Large intestine (tissue), 12 donors: ENCODE measurements at places on chromosomes 4 and X.

DNA sequence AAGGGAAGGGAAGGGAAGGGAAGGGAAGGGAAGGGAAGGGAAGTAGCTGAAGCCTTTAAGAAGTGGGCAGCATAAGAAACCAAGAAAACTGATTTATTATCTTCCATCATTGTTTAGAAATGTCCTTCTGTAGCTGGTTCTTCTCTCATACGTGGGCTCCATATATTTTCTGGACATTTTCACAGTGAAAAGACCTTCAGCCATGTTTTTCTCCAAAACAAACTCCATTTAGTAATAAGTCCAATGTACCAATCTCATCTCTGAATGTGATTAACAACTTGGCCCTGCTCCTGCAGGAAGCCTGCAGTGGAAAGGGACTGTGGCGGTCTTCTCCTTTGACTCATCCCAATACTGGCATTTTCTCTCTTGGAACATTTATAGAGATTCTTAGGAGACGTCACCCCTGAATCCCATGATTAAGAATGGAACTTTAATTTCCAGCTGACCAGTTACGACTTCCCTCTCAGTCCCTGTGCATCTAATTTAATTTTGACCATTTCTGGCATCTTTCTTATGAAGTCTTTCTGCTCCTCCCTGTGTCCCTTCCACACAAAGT is 96.6 kb upstream of the GUCY1A1 start:
- DNase-seq: no peak

DNA sequence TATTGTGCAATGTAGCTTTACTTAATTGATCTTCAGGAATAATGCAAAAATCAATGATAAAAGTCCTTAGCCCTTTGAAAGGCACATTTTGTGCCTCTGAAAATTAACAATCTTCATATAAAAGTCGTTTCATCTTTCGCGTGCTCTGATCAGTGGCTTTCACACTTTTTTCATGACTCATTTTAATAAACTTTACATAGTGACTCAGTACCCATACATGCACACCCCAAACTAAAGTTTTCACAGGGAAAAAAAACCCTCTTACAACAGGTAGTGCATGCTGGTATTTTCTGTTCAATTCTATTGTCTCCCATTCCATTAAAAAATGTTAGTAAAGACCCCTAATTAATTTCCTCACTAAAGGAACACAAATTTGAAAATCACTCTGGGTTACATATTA is 21.5 kb downstream of the RWDD4 start:
- no peak for DNase-seq

DNA sequence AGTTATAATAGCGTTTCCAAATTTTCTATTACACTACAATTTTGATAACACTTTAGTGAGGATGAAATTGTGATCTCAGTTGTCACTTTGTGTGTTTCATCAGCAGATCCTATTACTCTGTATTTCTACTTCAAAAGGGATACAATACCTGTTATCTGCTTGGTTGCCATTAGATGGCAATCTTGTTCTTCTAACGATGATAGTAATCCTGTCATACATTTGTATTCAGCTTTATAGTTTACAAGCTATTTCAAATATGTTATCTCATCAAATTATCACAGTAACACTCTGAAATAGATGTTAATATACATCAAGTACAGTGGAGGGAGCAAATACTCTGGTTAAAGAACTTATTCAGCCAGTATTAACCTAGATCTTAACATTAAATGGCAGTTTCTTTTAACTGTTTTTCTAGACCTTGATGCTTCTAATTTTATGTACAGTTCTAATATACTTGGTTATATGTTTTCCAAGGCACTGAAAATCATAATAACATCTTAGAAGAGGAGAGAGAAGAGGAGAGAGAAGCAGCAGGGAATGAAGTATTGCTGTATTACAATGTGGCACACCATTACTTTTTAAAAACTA is 292.0 kb downstream of the CCSER1 start:
- DNase-seq: peak; percentile 1

DNA sequence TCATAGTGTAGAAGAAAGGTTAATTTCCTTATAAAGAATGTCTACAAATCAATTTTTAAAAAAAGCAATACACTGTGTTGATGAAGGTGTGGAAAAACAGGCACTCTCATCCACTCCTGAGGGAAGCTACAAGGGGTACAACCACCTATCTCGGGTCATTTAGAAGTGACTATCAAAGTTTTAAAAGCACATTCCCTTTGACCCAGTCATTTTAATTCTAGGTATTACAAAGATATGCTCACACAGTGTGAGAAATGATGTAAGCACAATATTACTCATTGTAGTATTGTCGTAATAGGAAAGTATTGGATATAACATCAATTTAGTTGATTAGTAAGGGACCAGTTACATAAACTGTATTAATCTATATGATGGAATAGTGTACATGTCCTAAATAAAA is 7.4 kb upstream of the HCCS start:
- DNase-seq: no peak

GRCh38 chrX:10677490-10677889 is 57.1 kb upstream of the MID1 start:
- DNase-seq: no peak

- DNase-seq: no peak
Observed at GRCh38 chrX:108722561-108722960, 13.8 kb downstream of the IRS4 start.

DNA sequence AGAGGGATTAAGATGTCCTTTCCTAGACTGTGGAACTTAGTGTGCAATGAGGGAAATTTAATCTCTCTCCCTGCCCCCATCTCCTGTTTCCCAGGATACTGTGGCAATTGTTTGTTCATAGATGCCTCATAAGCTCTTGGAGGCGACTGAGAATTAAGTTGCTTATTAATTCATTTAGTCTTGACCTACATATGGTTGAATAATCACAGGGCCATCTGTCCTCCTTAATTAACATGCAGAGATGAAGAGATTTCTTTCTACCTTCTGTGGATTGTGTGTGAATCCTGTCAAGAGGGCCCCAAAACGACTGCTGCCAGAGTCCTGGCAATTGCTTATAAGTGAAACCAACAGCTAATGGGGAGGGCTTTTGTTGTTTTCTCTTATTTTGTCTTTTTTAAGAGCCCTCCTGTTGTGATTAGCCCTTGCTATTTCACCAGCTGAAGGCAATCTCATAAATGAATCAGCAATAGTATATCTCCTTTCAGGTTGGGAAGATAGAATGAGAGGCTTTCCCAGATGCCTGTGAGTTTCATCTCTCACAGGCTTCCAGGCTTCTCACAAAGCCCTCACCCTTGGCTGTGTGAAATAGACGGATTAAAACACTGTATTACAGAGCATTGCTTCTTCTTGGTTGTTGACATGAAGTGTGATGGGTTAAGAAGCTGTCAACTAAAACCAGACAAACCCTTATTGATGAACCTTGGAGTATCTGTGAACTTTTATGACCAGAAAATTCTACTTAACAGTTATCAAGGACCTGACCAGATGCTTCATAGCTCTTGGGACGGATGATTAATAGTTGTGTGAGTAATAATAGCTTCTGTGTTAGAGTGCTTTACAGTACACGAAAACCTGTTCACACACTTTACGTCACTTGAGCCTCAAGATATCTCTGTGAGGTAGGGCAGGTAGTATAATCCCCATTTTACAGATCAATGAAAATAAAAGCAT is 58.5 kb downstream of the PGRMC2 start:
- DNase-seq: no peak

- no peak for DNase-seq
Observed at GRCh38 chrX:154367474-154368308, 6.7 kb downstream of the FLNA start.

GRCh38 chr4:75007891-75008290 is 75.0 kb downstream of the PARM1 start:
- DNase-seq: no peak

GRCh38 chr4:24453951-24454350 is 130.4 kb downstream of the DHX15 start:
- DNase-seq: no peak
